ENCODE measurements at places on chromosomes 7 and 10.

- DNase-seq: no peak
Measured at GRCh38 chr10:2700626-2701305, 366.6 kb upstream of the PFKP start.

- DNase-seq: no peak
Measured at GRCh38 chr10:33532901-33533300, 198.4 kb upstream of the NRP1 start.

DNA sequence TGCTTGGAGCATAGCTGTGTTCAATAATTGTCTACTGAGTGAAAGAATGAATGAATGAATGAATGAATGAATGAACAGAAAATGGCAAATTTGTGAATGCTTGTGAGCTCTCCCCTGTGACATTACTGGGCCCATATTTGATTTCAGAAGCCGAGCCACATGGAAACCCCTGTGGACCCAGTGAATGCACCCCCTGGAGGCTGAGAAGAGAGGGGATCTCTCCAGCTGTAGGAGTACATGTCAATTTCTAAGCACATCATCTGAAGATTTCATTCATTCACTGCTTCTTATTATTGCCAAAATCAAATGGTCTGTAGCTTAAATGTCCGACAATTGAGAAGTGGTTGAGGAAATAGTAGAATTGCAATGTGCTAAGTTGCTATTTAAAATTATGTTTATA is 58.3 kb upstream of the DOCK1 start:
- no peak for DNase-seq

- DNase-seq: no peak
Measured at GRCh38 chr7:33497051-33497450, 367.7 kb downstream of the BBS9 start.

DNA sequence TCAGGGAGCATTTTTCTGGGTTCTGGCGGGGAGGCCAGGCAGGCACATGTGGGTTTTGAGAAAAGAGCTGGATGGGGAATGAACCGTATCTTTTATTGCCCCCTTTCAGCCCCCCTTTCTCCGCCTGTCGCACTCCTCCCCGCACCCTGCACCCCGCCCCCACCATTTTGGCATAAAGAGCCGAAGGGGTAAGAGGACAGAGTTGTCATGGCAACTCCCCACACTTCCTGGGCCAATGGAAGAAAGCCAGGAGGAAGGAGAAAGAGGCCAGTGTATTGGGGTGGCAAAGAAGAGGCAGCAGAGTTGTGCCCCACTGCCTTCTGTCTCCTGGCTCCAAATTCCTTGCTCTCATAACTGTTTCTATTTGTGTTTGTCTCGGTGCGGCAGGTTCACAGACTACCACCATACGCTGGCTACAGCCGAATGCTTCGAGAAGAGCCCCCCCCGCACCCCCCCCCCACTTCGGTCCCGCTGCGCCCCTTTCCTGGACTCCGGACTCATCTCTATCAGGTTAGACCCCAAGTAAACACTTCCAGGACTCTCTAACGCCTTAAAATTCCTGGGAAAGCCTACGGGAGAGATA is 3.4 kb downstream of the KCNIP2 start:
- DNase-seq: no peak

GRCh38 chr10:59078978-59079377 is 97.5 kb upstream of the PHYHIPL start:
- no peak for DNase-seq

GRCh38 chr10:17225808-17226207 is 2.2 kb upstream of the VIM start:
- no peak for DNase-seq

- DNase-seq: no peak
Measured at GRCh38 chr7:155508376-155509358, 37.7 kb downstream of the CNPY1 start.

DNA sequence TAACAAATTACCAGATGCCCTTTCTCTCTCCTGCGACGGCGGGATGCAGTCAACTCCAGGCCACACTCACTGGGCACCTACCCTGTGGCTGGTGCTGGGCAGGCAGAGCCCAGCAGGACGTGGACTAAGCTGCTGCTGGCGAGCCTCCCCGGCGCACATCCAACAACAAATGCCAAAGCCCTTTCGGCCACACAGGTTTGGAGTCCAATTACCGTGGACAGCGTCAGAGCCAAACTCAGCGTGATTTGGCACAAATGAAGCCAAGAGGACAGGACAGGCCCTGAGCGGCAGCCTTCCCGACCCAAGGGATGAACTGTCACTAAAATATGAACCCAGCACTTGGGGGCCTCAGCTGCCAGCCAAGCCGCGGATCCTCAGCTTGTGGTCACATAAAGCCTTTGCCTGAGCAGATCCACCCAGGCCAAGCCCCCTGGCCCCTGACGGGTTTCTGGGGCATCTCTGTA is 28.4 kb downstream of the DAGLB start:
- no peak for DNase-seq

DNA sequence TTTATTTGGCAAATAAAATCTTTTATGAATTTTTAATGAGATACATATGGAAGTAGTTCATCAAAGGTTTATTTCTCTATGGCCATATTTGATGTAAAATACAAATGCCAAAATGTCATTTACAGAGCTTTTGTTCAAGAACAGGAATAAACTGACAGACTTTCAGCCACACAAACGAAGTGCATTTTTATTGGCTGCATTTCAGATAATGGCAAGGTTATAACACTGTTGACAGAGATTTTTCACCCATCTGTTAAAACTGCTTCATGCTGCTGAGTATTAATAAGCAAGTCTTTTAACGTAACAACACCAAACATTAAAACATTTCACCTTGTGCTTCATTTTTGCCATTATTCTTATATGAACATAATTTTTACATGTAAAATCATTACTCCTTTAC is 254.4 kb downstream of the ANKRD7 start:
- no peak for DNase-seq

DNA sequence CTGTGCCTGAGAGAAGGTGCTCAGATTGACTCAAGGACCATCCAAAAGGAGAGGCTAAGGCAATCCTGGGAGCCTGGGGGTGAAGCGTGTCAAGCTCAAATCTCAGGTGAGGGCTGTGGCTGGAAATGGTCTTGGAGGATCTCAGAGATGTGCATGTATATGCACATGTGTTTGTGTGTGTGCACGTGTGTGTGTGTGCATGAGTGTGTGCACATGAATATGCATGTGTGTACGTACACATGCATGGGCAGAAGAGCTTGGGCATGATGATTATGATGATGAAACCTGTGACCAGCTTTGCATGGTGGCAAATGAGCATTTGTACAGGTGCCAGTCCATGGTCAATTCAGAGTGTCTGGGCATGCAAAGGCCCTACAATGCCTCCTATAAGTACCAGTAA is 326.6 kb downstream of the CXCL12 start:
- no peak for DNase-seq

DNA sequence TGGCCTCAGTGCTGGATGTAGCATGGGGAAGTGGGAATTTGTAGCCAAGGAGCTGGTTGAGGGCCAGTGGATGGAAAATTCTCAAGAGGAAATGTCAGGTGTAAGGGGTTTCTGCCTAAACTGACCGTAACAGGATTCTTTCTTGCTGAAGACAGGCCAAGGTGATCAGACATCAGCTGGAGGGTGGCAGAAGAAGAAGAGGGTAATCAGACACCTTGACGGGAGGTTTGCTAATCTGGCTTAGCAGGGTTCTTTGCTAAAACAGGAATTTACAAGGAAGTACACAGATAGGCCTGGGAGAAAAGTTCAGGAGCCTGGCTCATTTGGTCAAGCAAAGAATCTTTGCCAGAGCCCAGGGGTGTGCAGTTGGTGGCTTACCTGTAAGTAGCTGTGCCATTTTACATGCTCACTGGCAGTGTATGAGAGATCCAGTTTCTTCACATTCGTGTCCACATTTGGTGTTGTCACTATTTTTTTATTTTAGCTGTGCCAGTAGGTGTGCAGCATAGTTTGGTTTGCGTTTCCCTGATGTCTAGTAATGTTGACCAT is 73.7 kb downstream of the BMPR1A start:
- DNase-seq: no peak

GRCh38 chr7:102216573-102217314 is 69.9 kb upstream of the SH2B2 start:
- DNase-seq: no peak

DNA sequence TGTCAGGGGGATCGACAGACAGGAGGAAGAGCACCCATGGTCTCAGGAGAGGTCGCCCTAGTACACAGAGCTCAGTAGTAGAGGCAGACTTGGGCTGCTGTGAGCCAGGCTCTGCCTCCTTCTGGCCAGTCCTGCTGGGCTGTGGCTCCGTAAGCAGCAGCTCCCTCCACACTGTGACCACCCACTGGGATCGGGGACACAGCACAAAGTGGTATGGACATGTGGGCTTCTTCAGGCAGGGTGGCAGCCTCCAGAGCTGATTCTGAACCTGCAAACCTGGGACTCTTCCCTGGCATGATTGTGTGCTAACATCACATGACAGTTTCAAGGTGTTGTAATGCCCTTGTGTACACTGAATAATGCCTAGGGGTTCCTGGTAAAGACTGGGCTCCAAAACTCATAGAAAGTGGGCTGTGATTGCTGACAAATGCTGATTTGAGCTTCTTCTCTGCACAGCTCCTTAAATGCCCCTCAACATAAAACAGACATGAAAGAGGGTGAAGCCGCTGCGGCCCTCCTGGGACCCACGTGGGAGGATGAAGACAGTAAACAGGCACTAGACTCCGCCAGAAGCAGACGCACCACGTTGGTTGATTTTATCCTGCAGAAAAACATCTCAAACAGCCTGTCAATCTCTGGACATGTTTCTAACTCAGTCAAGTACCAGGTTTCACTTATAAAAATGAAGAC is 76.7 kb downstream of the GPR26 start:
- DNase-seq: no peak

DNA sequence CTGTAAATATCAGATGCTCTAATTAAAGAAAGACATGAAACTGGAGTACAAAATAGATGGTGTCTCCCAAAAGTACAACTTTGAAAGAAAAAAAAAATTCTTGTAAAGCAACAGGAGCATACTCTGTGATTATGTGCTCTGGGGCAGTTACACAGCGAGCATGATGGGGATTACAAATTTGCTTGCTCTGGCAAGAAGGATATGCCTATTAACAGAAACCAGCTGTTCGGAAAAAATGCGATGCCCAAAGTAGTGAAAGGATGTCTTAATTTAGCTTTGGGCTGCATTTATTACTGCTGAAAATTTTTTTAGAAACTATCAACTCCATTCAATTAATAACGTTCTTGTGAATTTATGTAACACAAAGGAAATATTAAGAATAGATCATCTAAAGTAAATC is 256.9 kb upstream of the TPK1 start:
- DNase-seq: no peak

DNA sequence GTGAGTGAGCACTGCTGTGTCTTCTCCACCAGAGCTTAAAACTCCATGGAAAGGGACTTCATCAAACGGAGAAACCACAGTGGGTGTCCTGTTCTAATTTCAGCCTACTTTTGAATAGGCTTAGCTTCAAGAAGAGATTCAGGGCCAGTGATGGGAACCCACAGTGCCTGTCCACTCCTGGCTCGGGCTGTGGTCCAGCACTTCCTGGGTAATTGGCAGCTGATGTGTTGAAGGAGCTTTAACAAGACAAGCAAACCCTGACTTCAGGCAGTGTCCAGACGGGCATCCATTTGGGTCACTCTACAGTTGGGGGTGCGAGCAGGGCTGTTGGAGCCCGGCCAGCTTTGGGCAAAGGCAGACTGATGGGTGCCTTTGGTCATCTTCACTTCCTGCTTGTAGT is 14.5 kb downstream of the VWC2 start:
- no peak for DNase-seq

DNA sequence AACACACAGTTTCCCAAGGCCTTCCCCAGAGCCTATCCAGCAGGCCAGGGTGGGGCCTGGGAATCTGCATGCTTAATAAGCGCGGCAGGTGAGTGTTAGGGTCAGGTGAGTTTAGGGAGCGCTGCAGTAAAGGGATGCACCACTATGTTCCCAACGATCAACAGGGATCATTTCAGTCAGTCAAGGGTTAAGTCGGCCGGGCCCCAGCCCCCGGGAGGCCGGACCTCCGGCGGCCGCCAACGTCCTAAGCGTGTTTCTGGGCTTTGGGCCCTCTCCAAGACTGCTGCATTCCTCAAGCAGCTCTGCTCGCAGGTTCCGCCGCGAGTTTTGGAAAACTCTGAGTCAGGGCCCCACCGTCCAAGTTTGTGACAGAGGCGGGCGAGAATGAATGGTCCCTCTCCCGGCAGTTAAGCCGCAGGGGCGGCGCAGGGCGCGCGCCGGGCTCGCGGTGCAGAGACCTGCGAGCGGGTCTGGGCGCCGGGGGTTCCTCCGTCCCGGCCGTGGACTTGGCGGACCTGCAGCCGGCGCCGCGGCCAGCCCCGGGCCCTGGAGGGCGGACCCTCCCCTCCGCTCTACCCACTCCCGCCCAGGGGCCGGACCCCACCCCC is 81.6 kb downstream of the ARHGAP22 start:
- peak; percentile 74 for DNase-seq

DNA sequence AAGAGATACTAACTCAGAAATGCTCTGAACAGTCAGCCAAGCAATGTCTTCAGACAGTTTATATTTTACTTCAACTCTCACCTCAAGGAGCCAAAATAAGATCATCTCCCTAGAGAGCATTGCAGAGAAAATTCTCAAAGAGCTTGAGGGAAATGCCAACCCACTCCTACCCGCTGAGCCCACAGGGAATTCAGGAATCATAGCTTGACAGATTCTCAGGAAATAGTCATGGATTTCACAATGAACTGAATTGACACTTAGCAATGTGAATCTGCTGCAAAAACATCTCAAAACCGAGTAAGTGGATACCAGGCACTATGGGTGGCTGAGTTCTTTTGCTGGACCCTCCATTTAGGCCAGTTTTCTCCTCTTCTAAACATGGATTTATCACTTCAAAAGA is 9.8 kb upstream of the PLAC9 start:
- DNase-seq: no peak

DNA sequence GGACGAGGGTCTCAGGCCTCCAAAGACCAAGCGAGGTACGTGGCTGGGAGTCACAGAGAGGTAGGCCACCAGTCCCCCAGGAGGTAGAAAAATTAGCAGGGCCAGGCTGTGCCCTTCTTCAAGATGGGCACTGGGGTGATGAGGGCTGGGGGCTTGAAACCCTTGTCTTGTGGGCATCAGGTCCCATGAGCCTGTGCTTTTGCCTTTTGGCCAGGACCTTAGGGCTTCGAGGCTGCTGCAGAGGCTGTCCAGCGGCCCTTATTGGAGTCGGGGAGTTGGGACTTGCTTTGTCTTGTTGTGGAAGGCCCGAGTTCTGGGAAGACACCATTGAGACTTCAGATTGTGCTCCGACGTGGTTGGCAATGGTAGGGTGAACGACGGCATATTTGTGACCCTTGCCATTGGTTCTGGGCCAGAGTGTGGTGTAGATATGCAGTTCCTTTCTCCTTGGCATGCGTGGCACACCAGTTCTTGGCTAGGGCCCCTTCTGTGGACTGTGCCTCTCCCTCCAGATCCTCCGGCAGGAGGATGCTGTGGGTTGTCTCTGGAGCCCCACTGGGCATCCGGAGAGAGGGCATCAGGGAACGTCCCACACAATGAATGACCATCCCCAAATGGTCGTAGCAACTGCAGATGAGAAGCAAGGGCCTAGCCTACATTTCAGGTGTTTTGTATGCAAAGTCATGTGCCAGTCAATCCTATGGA is 931 bp downstream of the SH2D4B start:
- no peak for DNase-seq

- no peak for DNase-seq
Measured at GRCh38 chr10:33336582-33337325, 2.3 kb upstream of the NRP1 start.

GRCh38 chr10:63657761-63658160 is 136.6 kb downstream of the REEP3 start:
- no peak for DNase-seq

GRCh38 chr10:33832124-33832787 is 497.8 kb upstream of the NRP1 start:
- DNase-seq: no peak

GRCh38 chr7:51035716-51036115 is 253.0 kb upstream of the GRB10 start:
- DNase-seq: no peak

GRCh38 chr10:3780021-3780770 is 4.8 kb downstream of the KLF6 start:
- DNase-seq: no peak

All from AG04449 (cell line).